ENCODE measurements at places on chromosomes 1 and 21. TPM values are rescaled to one million over a fixed set of nuclear protein-coding genes. Genes with fewer than 3 reads are reported as not detected.

GRCh38 chr1:27577504-27578188 is 26.3 kb downstream of the AHDC1 start:
- DNase-seq, result no peak

- DNase-seq, result no peak
Observed at GRCh38 chr1:166350490-166350889, 183.7 kb upstream of the FAM78B start.

DNA sequence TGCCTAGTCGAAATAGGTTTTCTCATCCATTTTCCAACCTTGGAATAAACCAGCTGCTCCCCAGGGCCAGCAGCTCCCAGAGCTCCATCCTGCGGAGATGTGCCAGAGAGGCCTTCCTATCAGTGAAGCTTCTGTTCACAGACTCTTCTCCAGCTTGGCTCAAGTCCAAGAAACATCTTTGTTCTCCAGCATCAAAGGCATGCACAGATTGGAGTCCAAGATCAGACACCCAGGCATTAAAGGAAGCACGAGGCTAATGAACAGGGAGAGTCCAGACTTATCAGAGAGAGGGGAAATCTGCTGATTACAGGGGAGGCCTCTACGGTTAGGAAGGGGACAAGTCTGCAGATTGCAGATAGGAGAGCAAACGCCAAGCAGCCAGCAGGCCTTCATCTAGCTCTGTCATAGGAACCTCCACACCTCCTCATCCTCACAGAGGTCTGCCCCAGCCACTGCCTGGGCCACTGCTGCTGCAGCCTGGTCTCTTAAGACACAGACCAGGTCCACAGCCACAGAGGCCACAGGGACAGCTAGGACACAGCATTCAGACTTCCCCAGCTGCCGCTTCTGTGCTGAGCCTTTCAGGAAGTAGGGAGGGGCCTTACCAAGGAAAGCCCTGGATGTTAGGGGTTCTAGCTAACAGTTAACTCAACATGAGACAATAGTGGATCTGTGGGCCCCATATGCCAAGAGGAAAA is 3.4 kb downstream of the PRR9 start:
- no peak for DNase-seq

GRCh38 chr1:235407419-235407818 is 40.2 kb downstream of the TBCE start:
- DNase-seq, result no peak

DNA sequence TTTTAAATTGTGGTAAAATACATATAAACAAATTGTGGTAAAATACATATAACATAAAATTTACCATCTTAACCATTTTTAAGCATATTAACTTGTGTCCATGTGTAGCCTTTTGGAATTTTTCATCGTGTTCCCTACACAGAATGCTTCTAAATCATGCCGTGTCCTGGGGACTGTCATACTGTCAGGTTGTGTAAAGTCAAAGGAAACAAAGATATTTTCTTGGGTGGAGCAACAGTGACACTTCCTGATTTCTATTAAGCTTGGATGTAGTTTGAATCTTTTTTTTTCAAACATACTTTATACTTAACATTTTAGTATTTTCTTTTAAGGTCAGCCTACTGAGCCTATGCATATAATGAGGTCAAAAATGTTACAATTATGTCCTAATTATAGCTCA is 32.3 kb downstream of the DOP1B start:
- DNase-seq, result no peak

Gene KDF1
- total RNA-seq, result 23.0 TPM

Gene TMCC2
- 2.7 TPM for total RNA-seq

Gene ANGPTL3
- 0.07 TPM for total RNA-seq

- no peak for DNase-seq
Observed at GRCh38 chr1:38670544-38671122, 188.9 kb downstream of the RRAGC start.

- DNase-seq, result no peak
Observed at GRCh38 chr21:24870633-24871032, 736.6 kb downstream of the MRPL39 start.

Gene MFSD2A
- total RNA-seq, result 8.0 TPM
